ENCODE measurements at places on chromosomes 1 and 21.

DNA sequence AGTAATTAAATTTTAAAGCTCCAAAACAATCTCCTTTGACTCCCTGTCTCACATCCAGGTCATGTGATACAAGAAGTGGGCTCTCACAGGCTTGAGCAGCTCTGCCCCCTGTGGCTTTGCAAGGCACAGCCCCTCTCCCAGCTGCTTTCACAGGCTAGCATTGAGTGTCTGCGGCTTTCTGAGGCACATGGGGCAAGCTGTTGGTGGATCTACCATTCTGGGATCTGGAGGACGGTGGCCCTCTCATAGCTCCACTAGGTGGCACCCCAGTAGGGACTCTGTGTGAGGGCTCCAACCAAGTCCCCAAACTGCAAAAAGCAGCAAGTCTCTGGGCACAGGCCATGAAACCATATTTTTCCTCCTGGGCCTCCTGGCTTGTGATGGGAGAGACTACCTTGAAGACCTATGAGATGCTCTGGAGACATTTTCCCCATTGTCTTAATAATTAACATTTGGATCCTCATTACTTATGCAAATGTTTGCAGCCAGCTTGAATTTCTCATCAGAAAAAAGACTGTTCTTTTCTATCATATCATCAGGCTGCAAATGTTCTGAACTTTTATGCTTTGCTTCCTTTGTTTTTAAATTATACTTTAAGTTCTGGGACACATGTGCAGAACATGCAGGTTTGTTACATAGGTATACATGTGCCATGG is 554.1 kb upstream of the OLFM3 start:
- no peak for DNase-seq

DNA sequence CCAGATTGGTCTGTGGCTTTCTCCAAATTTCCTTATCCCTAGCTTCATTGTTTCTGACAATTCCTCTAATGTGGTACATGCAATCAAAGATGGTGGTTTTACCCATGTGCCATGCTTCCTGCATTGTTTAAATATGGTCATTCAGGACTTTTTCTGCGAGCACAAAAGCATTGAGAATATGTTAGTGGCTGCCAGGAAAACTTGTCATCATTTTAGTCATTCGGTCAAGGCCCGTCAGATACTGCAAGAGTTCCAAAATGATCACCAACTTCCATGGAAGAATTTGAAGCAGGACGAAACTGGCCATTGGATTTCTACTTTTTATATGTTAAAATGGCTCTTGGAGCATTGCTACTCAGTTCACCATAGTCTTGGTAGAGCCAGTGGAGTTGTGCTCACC is 3.7 kb downstream of the ZBED6 start:
- DNase-seq, result no peak

DNA sequence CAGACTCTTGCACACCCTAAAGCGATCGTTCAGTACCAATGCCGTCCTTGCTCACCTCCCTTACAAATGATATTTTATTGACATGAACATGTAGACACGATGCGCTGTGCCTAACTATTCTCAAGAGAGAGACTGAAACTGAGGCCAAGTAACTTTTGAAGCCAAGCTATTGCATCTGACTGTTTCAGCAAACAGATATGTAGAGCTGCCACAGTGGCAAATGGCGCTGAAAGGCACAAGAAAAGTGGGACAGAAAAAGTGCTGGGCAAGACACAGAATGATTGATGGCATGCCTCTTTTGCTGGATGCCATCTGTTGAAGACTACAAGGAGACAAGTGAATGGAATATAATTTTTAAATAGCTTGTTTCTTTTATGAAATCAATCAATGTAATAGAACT is 1157.2 kb upstream of the ADGRL4 start:
- DNase-seq, result no peak

GRCh38 chr1:53075761-53076163 is 13.7 kb downstream of the PODN start:
- no peak for DNase-seq

GRCh38 chr1:32341971-32342370 is 5.9 kb upstream of the MARCKSL1 start:
- DNase-seq, result no peak

DNA sequence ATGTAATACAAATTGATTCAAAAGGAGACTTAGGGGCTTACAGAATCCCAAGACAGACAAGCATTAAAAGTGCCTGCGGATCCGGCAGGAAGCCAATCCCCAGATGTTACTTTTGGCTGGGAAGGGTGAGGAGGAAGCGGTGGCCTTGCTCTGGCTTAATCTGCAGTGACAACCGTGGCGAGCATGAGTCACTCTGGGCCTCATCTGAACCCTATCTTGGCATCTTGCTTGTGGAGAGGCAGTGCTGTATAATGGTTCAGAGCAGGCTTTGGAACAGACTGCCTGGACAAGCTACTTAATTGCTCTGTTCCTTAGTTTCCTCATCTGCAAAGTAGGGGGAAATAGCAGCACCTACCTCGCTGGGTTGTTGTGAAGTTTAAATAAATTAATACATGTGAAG is 74.1 kb downstream of the XCL2 start:
- DNase-seq, result peak; percentile 29

DNA sequence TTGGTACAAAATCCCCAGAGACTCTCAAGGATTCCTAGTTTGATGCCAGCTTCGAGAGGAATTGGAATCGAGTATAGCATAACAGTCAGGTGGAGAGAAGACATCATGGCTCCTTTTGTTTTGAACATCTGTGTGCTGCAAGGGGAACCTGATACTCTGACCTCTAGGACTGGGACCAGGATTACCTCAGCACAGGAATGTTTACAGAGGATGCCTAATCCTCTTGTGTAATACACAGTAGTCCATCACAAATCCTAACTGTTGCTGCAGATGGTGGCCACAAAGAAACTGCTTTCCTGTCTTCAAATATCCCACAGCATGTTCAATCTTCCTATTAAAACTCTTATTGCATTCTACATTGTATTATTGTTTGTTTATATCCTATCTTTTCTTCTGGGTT is 111.8 kb upstream of the PRMT6 start:
- DNase-seq, result no peak

- no peak for DNase-seq
Observed at GRCh38 chr1:40423264-40423642, 27.0 kb upstream of the ZFP69B start.

GRCh38 chr1:48687282-48688045 is 89.2 kb downstream of the BEND5 start:
- no peak for DNase-seq

GRCh38 chr1:58839846-58840835 is 56.3 kb upstream of the JUN start:
- no peak for DNase-seq

DNA sequence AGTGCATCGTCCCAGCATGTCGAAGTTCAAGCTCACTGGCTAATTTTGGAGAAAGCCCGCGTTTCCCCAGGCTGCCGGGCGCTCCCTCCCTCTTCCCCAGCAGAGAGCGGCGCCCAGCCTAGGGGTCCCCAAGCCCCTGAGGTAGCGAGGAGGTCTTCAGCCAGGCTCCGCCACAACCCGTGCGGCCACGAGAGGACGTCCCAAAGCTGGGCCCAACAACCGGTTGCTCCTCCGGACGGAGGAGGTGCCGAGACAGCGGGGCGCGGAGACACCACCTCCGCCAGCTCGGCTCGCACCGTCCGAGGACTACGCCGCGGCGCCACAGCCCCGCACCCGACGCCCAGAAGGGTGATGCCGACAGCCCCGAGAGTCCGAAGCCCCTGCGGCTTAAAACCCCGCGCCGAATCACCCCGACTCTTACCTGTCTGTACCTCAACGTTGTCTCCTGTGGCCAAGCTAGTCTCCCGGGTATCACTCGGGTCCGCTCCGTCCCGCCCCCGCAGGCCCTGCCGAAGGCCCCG is at the start of gene DENND2C:
DENND2C (minus strand) TSS at position 488 of the 521 bp plus-strand sequence. CDS start 44,065 bp downstream, outside the sequence.
- no peak for DNase-seq

GRCh38 chr1:23169727-23170335 is 1.2 kb upstream of the LUZP1 start:
- DNase-seq, result peak; percentile 11

DNA sequence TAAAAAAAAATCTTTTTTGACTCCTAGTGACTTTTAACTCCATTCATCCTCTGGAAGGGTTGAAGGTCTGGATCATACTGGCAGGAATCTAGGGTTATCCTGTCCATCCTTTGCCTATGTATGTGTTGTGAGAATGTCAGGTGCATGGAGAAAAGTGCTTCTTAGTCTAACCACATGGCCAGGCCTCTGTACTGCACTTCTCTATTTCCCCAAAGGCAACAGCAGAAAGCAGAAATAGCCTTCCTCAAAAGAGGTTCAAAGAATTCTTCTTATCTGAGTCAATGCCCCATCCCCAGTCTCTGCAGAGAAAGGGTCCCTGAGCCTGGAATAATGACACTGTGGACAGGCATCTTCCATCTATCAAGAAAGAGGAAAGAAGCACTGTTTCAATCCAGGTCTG is 85.7 kb upstream of the CD34 start:
- DNase-seq, result no peak

- no peak for DNase-seq
Observed at GRCh38 chr1:57272150-57272549, 151.7 kb downstream of the DAB1 start.

- DNase-seq, result no peak
Observed at GRCh38 chr1:81174811-81175476, 625.8 kb upstream of the ADGRL2 start.

DNA sequence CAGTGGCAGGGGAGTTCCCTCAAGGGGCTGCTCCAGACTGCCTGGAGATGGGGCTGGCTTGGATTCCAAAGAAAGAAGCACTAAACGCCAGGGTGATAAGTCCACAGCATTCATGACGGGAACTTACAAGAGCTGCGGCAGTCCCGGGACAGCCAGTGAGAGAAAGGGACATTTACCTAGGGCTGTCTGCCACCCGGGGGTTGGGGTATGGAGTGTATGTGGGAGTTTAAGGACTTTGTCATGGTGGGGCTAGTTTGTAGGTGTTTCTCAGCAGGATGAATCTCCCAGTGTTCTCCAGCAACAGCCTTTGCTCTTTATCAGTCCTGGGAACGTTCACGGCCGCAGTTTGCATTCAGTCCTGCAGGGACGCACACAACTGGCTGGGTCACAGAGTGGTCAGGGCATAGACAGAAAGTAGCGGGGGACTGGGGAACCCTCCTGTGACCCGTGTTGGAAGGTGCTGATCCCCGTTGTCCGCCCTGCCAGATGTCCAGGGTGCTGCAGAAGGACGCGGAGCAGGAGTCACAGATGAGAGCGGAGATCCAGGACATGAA is 41.4 kb upstream of the HMGN1 start:
- DNase-seq, result no peak

DNA sequence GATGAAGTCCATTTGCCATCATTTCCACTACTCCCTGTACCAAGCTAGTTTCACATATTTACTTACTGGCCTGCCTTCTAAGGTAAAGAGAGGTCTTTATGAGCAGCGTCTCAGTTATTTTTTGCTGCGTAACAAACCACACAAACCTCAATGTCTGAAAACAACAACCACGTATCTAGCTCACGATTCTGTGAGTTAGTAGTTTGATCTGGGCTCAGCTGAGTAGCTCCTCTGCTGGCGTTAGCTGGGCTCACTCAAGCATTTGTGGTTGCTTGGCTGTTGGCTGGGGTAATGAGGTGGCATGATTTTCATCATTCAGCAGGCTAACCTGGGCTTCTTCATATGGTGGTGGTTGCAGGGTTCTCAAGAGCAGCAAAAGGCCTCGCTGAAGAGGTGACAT is 225.4 kb downstream of the FOXD2 start:
- DNase-seq, result no peak

DNA sequence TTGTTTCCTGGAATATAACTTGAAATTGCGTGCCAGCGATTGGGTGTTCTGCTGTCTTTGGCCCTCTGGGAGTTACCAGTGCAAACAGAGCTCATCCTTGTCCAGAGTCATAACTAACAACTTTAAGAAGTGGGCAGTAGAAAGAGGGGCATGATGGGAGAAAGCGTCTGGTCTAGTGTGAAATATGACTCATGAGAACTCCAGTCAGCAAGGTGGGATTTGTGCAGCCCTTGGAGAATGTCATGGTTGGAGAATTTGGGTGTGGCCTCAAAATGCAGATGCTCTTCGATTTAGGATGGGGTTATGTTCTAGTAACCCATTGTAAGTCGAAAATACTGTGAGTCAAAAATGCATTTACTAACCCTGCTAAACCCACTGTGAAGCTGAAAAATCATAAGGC is 12.9 kb downstream of the ATP1B1 start:
- no peak for DNase-seq

DNA sequence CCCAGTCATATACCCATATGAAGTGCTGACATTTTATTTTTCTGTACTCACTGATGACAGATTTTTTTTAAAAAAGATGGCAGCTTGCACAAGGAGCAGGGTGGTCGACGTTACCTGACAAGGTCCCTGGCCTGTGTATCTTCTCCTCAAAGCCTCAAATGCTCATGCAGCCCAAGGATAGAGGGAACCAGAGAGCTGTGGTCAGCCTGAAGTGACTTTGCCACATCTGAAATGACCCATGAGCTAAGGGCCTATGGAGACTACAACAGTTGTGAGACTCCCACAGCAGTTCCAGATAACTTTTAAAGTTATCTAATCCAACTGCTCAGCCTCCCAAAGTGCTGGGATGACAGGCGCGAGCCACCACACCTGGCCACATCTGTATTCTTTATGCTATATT is 131.1 kb downstream of the GLUL start:
- DNase-seq, result no peak

GRCh38 chr1:223337174-223337869 is 26.7 kb downstream of the SUSD4 start:
- DNase-seq, result no peak

- DNase-seq, result no peak
Observed at GRCh38 chr1:98929437-98929836, 75.2 kb downstream of the PLPPR5 start.

DNA sequence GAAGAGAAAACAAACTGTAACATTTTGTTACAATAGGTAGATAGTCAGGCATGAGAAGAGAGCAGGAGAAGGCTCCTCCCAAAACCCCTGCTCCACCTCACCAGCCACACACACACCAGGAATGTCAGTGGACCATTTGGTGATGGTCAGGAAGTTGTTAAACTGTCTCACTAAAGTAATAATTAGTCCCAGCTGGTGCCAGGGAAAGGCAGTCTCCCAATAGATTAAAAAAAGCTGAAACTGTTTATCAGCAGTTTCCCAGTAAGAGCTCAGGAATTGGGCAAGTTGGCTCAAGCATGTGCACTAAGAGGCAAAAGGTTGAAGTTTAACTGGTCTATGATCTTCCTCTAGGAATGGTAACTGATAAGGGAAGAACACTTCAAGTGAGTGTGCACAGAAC is 249.6 kb downstream of the COL11A1 start:
- DNase-seq, result no peak

DNA sequence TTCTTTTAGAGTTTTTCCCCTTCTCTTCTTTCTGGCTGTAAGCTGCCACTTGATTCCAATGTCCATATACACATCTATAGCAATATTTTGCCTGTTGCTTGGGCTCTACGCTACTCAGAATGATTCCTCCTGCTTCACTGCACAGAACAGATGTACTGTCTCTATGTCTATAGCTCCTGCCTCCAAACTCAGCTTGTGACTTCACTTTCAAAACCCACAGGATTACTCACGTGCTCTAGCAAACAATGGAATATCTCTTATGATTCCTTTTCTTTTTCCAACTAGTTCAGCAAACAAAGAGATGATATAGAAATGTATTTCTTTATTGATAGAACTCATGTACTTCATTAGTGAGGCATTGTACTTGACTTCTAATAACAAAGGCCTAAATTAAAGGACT is 80.5 kb upstream of the SOX13 start:
- DNase-seq, result no peak

GRCh38 chr1:44650159-44650831 is 24.0 kb downstream of the TMEM53 start:
- DNase-seq, result no peak

Data from activated CD4-positive, alpha-beta T cell treated with anti-CD3 and anti-CD28 coated beads, Interleukin-2, amount 10 ng/mL, durations not matched to agents 7 days and 5 days (primary cell).